ENCODE measurements at places on chromosomes 1 and 21.

- no peak for DNase-seq
Measured at GRCh38 chr1:4743978-4744750, 89.8 kb downstream of the AJAP1 start.

DNA sequence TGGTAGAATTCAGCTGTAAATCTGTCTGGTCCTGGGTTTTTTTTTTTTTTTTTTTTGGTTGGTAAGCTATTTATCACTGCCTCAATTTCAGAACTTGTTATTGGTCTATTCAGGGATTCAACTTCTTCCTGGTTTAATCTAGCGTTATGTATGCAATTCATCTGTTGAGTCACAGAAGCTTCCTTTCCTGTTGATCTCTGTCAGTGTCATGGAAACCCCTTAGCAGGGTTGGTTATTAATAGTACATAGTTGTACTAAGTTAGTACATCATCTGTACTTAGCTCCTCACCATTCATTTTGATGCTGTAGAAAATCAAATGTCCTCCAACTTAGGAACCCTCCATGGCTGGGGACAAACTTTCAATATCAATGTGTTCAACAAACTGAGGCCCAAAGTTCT lies 51.0 kb upstream of the BARHL2 start:
- DNase-seq, result no peak

DNA sequence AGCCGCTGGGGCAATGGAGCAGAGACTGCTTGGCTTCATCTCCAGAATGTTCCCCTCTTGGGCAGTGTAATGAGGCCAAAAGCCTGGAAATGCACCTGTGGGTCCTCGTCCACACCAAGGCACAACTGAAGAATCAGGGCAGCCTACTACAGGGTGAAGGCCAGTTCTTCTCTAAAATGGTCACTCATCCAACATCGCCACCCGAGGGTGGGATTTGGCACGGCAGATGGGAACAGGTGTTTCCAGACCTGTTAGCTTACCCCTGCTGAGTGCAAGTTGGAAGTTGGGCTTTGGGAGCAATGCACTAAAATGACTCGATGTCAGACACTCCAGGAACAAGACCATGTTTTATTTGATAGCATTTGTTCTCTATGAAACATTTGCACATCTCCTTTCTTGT lies 543.7 kb downstream of the NPHP4 start:
- DNase-seq, result no peak

DNA sequence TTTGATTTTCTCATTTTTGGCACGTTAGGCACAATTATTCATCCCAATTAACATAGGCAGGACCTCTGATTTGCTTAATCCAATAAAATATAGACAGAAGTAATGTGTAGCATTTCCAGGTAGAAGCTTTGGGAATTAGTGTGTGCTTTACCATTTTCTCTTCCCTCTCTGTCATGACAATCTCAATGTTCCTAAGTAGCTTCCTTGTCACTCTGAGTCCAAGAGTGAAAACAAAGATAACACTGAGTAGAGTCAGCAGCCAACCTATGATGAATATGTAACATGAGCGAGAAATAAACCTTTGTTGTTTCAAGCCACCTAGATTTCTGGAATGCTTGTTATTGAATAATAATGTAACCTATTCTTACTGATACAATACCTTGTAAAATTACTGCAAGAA lies 283.8 kb downstream of the OMA1 start:
- no peak for DNase-seq

DNA sequence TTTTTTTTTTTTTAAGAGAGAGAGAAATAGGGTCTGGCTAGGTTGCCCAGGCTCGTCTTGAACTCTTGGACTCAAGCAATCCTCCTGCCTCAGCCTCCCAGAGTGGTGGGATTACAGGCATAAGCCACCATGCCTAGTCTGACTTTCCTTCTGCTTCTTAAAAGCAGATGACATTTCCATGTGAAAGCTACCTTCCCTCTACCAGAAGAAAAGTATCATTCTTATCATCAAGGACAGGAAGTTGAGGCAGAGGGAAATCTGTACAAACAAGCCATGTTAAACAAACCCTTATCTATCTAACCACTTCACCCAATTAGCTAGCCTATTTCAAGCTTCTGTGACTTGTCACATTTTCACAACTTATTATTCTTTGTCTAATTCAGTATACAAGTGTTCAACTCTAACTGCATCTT lies 54.8 kb downstream of the SAMSN1 start:
- DNase-seq, result no peak

GRCh38 chr21:44730951-44731579 lies 19.7 kb upstream of the TSPEAR start:
- DNase-seq, result no peak

DNA sequence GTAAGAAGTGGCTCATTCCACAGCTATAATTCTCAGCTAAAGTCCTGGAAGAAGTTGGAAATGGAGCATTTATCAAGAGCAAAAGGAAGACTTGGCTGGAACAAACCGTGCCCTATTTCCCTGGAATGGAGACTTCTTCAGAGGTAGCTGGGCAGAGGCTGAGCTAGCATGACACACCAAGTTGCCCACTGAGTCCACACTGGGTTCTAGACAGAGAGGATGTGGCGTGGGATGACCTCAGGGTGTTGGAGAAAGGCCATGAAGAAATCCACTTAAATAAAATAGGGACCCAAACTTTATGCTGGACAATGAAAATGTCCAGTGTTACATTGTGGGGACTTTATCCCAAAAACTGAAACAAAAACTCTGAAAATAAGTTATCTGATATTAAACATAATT lies 116.2 kb downstream of the KCNJ6 start:
- no peak for DNase-seq

- DNase-seq, result no peak
Measured at GRCh38 chr1:192627901-192628300, 8.0 kb upstream of the RGS13 start.

GRCh38 chr1:41662765-41663437 lies 178.4 kb upstream of the EDN2 start:
- no peak for DNase-seq

GRCh38 chr1:222540598-222540995 lies 7.3 kb downstream of the HHIPL2 start:
- DNase-seq, result no peak

GRCh38 chr1:205805082-205805711 lies 7.8 kb downstream of the SLC41A1 start:
- DNase-seq, result no peak

DNA sequence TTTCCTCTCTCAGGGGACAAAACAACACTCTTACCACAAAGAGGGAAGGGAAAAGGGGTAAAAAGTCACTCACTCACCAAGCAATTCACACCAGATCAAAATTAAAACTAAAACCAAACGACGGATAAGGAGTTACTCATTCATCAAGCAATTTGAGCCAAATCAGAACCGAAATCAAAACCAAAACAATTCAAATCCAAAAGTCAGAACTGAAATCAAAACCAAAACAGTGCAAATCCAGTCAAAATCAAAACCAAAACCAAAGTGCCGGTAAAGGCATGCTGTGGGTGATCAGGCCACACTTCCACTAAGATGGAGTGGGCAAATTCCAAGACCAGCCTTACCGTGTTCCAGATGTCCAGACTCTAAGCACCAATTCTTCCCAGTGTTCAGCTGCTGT lies 717.9 kb downstream of the AMY1C start:
- DNase-seq, result no peak

DNA sequence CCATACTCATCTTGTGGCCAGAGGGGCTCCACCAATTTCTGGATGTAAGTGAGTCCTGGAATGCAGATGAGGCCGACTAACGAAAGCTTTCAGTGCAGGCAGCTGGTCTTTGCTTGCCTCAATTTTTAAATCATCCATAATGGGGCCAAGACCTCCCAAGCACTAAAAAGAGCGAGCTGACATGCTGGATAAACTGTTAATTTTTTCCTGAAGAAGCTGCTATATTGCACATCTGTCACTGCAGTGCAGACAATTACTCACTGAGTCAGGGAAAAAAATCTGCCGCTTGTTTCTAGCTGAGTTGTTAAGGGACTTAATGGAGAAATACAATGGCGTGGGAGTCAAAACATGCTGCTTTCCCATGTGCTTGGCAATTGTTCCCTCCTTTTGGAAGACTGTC lies 205.5 kb downstream of the GPATCH2 start:
- no peak for DNase-seq

DNA sequence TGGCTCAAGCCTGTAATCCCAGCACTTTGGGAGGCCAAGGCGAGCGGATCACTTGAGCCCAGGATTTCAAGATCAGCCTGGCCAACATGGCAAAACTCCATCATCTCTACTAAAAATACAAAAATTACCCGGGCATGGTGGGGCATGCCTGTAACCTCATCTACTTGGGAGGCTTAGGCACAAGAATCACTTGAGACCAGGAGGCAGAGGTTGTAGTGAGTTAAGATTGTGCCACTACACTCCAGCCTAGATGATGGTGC lies 12.0 kb downstream of the PALMD start:
- no peak for DNase-seq

DNA sequence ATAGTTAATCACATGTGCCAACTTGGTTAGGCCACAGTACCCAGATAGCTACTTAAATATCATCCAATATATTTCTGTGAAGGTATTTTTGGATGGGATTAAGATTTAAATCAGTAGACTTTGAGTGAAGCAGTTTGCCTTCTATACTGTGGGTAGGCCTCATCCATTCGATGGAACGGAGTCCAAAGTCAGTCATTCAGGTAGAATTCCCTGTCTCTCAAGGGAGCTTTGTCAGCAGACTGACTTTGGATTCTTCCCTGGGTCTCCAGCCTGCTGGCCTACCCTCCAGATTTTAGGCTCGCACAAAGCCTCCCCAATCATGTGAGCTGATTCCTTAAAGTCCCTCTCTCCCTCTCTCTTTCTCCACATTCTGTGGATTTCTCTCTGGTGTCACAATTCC lies 145.1 kb upstream of the MAGI3 start:
- DNase-seq, result no peak

- no peak for DNase-seq
Measured at GRCh38 chr1:90996742-90997413, 25.0 kb downstream of the ZNF644 start.

DNA sequence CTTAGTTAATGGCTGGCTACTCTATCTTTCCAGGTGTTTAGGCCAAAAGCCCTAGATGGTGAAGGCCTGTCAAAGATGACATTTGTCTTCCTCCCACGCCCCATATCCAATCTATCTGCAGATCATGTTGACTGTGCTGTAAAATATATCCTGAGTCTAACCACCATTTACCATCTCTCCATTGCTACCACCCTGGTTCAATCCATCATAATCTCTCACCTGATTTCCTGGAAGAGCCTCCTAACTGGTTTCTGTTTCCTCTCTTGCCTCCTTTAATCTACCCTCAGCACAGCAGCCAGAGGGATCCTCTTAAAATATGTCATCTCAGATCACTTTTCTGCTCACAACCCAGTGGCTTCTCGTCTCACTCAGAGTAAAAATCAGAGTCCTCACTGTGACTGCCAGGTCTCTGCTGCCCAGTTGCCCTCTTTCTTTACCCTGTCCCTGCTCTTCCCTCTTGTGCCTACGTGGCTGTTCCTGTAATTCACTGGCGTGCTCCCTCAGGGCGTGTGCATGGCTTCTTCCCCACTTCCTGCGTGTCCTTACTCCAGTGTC lies 17.8 kb downstream of the TMEM50A start:
- DNase-seq, result no peak

GRCh38 chr1:205939690-205940330 lies 3.4 kb downstream of the SLC26A9 start:
- no peak for DNase-seq

GRCh38 chr1:154735061-154735803 lies 127.2 kb upstream of the ADAR start:
- no peak for DNase-seq

GRCh38 chr1:81351864-81352263 lies 448.9 kb upstream of the ADGRL2 start:
- no peak for DNase-seq

DNA sequence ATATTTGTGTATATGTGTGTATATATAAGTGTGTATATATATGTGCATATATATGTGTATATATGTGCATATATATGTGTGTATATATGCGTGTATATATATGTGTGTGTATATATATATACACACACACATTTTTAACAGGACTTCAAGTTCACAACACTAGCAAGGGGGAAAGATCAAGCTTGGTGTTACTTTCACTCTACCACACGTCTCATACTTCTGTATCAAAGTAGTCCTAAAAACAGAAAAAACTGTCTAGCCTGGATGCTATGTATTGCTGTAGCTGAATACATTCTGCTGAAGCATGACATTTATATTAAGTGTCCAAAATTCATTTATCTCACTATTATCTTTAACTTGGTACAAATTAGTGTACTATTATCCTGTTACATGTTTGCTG lies 17.9 kb upstream of the ATP6V1G3 start:
- no peak for DNase-seq

DNA sequence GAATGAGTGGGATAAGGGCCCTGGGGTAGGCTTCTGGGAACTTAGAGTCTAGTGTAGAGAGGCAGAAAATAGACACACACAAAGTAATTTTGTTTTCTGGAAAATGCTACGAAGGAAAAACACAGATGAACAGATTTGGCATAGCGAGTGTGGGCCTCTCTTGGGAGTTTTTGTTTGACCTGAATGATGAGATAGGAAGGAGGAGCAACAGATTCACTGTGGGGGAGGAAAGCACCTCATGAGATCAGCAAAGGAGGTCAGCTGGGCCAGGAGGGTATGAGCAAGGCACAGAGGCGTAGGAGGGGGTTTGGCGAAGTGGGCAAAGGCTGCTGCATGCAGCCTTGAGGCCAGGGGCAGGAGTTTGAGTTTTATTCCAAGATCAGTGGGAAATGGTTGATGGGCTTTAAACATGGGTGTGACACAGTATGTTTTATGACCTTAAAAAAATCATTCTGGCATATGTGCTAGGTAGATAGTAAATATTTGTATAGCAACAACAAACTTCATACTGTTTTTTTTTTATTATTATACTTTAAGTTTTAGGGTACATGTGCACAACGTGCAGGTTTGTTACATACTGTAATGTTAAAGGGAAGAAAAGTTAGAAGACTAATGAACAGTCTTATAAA lies 57.9 kb downstream of the FGGY start:
- no peak for DNase-seq

- DNase-seq, result no peak
Measured at GRCh38 chr1:55375617-55376258, 160.6 kb upstream of the USP24 start.

DNA sequence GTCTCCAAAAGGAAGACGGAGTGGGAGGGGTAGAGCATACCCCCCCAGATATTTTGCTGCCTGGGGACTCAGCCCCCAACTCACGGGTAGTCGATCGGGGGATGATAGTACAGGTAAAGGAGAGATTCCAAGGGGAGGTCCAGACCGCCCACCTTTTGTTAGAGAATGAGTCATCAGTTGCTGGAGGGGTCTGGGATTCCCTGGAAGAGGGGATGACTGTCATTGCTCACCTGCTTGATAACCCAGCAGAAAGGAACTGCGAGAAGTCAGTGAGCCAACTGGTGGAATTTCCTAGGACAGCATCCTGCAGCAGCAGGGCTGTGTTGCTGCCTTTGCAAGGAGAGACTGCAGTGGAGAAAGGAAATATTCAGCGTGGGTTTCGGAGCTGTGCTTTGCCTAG lies 64.4 kb downstream of the MACF1 start:
- DNase-seq, result no peak

GRCh38 chr1:205924460-205924790 lies 18.8 kb downstream of the SLC26A9 start:
- DNase-seq, result no peak

GRCh38 chr1:32848354-32849063 lies 22.2 kb downstream of the FNDC5 start:
- DNase-seq, result no peak

- DNase-seq, result no peak
Measured at GRCh38 chr1:167515461-167515860, 2.9 kb downstream of the CD247 start.
